ENCODE measurements at places on chromosomes 4 and X.
A peak's percentile ranks its signal among the peaks of the same experiment; 100 is the strongest.

DNA sequence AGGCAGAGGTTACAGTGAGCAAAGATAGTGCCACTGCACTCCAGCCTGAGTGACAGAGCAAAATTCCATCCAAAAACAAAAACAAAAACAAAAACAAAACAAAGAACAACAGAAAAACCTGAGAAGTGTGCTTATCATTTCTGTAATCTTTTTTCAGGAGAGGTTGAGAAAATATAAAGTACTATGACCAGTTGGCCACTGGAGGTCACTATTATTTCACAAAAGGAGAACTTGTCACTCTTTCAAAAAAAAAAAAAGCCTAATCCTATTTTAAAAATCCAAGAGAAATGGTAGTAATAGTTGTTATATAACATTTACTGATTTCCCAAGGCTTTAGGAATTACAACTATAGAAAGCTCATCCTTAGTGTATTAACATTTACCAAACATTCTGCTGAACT lies 24.9 kb upstream of the RNF150 start:
- DNase-seq = no peak

- DNase-seq = no peak
Observed at GRCh38 chrX:18203631-18204030, 17.1 kb downstream of the BEND2 start.

- DNase-seq = peak; percentile 77
Observed at GRCh38 chr4:153152501-153153338, 51.5 kb upstream of the TRIM2 start.

GRCh38 chr4:111028795-111029194 lies 405.9 kb upstream of the PITX2 start:
- DNase-seq = no peak

DNA sequence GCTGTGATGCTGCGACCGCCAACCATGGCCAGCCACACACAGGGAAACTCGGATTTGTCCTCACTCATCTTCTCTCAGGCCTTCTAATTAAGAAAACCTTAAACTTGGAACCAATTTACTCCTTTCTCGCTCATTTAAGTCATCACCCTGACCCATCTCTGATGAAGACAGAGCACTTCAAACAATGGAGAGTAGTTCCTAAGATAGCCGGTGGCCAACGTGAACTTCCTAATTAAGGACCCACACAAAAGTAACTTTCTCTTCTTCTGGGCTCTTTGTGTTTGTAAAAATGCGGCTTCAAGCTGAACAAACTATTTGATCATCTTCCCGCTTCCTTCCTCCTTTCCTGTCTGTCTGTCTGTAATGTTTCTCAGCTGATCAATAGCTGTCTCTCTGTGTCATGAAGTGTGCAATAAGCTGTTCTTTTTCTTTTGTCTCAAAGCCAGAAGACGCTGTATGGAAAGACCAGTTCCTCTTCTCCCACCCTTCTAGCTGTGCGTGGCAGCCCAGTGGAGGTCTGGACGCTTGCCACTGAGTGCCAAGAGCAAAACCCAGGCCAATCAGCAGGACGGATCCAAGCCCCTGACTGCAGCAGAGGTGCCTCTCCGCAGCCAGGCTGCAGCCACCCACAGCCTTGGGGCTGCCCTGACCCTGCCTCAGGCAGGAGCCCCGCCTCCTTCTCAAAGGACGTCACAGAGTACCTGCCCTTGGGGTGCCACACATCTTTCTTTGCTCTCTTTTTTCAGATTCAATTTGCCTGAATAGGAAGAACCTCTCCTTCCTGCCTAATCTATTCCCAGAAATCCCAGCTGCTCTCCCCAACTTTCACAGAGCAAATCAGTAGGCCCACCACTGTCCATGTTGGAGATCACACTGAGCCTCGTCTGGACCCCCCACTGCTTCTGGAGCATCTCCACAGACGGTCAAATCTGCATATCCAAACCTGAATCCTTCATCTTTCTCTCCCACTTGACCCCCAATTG lies 59.3 kb downstream of the MAML3 start:
- DNase-seq = peak; percentile 59

GRCh38 chrX:131987252-131987651 lies 35.9 kb upstream of the STK26 start:
- DNase-seq = no peak

DNA sequence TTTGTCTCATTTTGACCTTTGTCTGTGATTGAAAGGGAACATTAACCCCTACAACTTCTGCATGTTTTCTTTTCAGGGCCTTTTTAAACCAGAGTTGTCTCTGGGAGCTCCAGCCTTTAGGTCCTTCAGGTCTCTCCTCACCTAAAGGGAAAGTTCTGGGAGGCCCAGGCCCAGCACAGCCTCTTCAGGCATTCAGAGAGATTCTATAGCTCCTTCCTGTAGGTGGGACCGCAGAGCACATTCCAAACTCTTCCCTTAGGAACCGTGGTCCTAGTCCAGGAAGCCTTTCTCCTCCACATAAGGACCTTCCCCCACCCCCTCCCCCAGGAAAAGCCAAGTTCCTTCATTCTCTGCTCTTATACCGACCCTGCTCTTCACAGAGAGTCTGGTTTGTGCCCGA lies 14.9 kb downstream of the NKX6-1 start:
- no peak for DNase-seq

GRCh38 chr4:125020089-125021034 lies 294.4 kb upstream of the FAT4 start:
- no peak for DNase-seq

DNA sequence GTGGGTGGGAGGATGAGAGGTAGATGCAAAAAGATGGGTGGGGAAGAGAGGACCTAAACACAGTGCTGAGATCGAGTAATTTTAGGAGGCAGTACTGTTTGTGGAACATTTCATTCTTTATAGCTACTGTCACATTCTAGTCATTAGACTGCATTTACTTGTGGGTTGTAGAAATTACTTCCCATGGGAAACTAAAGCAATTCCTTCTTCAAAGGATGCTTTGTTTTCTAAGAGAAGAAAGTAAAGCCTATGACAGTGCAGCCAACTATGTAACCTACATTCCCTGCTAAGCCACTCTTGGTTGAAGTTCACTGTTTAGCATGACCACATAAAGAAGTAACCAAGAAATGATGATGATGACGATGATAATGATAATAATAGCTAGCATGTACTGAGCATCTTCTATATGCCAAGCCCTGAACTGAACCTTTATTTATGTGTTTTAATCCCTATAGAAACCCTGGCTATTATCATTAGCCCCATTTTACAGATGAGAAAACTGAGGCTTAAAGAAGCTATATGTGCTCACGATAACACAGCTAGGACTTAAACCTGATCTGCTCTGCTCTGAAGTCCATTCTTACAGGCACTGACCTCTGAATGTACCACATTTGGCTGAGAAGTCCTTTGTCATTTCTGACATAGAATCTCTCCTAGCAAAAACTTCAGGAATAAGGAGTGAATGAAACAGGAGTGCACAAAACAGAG lies 114.5 kb upstream of the KIT start:
- DNase-seq = no peak

- DNase-seq = no peak
Observed at GRCh38 chr4:145644699-145645098, 25.5 kb downstream of the MMAA start.

GRCh38 chr4:109559625-109559982 lies 442 bp upstream of the MCUB start:
- peak; percentile 11 for DNase-seq

- DNase-seq = no peak
Observed at GRCh38 chr4:118905566-118905965, 16.9 kb downstream of the SYNPO2 start.

DNA sequence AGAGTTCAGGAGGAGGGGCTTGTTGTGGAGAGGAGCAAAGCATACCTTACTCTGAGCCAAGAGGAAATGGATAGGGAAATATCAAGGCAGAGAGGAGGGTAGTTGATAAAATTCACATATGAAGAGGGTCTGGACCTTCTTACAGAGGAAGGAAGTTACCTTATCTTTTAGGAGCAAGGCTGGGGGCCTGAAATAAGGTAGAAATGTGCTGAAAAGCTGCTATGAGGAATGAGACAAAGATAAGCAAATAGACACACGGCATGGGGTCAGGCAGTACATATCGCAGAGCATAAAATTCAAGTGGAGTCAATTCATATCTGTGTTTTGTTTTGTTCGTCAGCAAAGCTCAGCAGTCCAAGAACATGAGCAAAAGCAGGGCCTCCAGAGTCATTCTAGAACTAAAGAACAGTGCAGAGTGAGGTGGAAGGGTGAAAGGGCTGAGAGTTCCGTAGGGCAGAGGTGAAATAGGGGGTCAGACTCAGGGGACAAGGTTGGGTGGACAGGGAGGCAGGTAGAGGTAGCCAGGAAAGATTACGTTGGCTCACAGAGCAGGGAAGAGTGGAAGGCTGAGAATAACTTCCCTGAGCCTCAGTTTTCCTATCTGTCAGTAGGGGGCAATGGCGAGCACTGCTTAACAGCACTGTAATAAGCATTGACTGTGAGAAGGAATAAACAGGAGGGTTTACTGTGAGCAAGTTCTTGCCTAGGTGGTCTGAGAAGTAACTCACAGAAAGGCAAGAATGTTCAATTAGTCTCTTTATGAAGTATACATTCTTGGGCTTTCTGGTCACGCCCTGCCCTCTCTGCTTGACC lies 9.2 kb downstream of the VSIG4 start:
- DNase-seq = no peak

- no peak for DNase-seq
Observed at GRCh38 chrX:5852941-5853340, 375.7 kb downstream of the NLGN4X start.

GRCh38 chrX:119983494-119983893 lies 39.9 kb upstream of the NKAP start:
- no peak for DNase-seq

DNA sequence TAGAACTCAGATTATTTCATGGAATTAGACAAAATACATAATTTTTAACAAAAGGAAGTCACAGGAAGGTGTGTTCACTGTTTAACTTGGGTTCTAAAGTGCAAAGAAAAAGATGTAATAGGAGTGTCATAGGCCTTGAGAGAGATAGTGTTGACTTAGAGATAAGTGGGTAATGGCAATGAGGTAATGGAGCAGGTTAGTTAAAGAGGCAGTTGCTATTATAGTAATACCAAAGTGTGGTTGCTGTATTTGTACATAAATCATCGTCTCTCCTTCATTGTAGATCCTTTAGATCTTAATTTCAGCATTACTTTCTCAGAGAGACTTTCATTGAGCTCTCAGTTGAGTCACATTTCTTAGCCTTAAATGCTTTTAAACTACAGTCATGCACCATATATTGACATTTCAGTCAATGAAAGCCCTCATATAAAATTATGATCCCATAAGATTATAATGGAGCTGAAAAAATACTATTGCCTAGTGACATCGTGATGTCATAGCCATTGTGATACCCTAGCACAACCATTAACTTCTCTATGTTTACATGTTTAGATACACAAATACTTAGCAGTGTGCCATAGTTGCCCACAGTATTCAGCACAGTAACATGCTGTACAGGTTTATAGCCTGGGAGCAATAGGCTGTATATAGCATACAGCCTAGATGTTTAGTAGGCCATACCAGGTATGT lies 245.4 kb downstream of the ADGRL3 start:
- DNase-seq = no peak

DNA sequence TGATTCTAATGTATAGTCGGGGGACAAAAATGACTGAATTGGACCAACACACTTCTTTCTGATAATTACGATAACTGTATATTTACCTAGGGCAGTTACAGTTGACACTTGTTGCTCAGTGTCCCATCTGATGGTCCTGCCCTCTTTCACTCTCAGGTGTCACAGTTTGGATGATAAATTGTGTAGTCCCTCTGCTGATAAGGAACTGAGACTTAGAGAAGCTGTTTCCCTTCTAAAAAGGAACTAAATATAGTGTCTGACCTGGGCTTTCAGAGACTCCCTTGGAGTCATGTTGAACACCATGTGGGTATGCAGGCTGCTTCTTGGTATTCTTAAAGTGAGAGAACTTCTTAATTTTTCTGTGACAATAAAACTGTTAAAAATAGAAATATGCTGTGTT lies 23.7 kb upstream of the PNPLA4 start:
- no peak for DNase-seq

DNA sequence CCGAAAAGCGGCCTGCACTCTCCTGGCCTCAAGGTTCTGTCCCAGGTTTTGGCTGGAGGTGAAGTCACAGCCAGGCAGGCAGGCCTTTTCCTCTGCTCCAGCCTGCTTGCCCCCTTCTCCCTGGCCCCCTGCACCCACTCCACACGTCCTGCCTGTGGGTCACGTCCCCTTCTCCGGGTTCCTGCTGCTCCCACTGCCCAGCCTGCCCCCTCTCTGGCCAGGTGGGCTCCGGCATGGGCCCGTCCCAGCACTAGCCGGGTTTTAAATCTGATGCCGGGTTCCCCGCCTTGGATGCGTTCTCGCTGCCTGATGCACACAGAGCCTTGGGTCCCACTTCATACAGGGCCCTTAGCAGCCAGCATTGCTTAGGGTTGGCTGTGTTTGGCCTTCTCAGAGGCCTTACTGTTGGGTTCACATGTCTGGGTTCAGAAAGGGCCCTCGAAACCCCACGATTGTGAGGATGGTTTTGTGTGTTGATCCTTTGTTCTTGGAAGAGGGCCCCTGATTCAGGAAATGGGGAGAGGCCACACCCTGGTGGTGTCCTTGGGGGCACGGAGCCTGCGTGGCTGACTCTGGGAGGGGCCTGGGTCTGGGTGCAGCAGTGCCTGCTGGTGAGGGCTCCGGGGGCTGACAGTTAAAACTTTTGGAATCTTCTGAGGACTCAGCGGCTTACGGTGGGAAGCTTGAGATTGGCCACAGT lies 6.0 kb downstream of the CPZ start:
- DNase-seq = no peak

DNA sequence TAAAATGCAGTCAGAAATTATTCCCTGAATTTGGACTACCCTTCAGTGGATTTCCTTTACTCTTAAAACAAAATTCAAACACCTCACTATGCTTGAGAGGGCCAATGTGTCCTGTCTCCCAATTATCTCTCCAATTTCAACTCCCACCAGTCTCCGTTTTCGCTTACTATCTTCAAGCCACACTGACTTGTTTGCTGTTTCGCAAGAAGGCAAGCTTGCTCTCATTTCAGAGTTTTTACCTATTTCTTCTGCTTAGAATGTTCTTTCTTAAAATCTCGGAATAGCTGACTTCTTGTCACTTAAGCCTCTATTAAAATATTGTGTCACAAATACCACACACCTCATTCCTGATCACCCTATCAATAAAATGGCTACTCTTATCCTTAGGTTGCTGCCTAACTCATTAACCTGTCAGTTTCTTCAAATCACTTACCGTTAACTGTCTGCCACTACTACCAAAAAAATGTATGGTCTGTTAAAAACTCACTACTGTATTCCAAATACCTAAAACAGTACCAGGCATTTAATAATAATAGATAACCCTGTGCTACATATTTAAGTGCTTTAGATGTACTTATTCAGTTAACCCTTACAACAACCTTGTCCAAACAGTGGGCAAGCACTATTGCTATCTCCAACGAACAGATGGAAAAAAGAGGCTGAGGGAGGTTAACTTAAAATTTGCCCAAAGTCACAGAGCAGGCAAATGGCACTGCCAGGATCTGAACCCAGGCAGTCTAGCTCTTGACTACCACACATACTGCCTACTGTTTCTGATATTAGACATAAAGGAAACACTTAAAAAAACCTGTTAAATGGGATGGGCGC lies 2.9 kb downstream of the UBA6 start:
- DNase-seq = no peak

- DNase-seq = no peak
Observed at GRCh38 chr4:92658318-92658717, 354.6 kb downstream of the GRID2 start.

- no peak for DNase-seq
Observed at GRCh38 chr4:40311811-40312346, 23.3 kb upstream of the CHRNA9 start.

- DNase-seq = no peak
Observed at GRCh38 chr4:67634741-67635140, 66.2 kb downstream of the UBA6 start.

All from stimulated activated CD4-positive, alpha-beta T cell treated with anti-CD3 and anti-CD28 coated beads, TNF-alpha, amount 100 ng/mL, for 24 hours (primary cell).